CD4-positive, alpha-beta T cell treated with Interleukin-15 for 4 hours (primary cell): ENCODE measurements at places on chromosomes 16 and 17.

- no peak for DNase-seq
These were observed 103.2 kb upstream of the SMURF2 start for GRCh38 chr17:64765191-64765889.

DNA sequence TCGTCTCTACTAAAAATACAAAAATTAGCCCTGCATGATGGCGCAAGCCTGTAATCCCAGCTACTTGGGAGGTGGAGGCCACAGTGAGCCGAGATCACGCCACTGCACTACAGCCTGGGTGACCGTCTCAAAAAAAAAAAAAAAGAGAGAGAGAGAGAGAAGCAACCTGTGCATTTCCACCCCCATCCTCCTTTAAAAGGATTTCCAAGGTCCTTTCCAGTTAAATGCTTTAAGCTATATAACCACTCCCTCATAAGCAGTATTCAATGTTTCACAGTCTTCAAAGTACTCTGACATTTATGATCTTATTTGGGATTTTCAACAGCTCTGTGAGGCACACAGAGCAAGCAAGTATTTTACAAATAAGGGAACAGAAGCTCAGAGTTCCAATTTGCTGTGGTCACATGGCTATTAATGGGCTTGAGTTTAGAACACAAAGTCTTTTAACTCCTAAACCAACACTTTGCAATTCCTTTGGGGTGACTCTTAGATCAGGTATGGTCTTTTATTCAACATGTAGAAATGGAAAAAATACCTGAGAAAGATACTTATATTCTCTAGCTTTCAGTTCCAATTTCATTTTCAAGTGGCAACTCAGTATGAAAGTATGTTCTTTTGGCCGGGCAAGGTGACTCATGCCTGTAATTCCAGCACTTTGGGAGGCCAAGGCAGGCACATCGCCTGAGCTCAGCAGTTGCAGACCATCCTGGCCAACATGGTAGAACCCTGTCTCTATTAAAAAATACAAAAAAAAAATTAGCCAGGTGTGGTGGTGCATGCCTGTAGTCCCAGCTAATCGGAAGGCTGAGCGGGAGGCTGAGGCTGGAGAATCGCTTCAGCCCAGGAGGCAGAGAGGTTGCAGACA, 31.3 kb downstream of the SPOP start:
- DNase-seq, result peak; percentile 10

- no peak for DNase-seq
These were observed 656 bp upstream of the GEMIN4 start for GRCh38 chr17:752620-753219.

DNA sequence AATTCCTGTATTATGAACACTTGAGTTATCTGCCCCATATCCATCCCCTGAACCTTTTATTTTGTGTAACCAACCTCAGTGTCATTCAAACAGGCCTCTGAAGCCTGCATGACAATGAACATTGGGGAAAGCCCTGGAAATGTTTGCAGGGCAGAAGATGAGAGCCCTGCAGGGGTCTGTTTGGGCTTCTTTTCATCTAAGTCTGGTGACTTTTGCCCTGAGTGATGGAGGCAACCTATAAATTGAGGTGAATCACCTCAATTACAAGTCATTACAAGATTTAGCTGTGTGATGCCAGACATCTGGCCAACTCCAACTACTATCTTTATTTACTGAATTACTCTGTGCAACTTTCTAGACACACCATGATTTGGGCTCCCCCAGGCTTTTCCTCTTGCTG, 189.2 kb downstream of the MAF start:
- DNase-seq, result no peak

DNA sequence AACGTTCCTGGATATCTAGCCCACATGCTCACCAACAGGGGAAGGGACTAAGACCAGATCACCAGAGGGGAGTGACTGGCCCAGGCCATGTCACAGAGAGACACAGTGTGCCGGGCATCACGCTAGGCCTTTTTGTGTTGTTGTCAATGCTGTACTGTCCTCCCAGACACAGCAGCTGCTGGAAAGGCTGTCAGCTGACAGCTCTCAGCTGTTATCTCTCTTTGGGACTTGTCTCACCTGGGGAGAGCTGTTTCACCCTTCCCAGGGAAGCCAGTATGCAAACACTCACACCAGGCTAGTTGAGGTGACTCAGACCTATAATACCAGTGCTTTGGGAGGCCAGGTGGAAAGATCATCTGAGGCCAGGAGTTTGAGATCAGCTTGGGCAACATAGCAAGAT, 19.4 kb downstream of the UNC45B start:
- no peak for DNase-seq

DNA sequence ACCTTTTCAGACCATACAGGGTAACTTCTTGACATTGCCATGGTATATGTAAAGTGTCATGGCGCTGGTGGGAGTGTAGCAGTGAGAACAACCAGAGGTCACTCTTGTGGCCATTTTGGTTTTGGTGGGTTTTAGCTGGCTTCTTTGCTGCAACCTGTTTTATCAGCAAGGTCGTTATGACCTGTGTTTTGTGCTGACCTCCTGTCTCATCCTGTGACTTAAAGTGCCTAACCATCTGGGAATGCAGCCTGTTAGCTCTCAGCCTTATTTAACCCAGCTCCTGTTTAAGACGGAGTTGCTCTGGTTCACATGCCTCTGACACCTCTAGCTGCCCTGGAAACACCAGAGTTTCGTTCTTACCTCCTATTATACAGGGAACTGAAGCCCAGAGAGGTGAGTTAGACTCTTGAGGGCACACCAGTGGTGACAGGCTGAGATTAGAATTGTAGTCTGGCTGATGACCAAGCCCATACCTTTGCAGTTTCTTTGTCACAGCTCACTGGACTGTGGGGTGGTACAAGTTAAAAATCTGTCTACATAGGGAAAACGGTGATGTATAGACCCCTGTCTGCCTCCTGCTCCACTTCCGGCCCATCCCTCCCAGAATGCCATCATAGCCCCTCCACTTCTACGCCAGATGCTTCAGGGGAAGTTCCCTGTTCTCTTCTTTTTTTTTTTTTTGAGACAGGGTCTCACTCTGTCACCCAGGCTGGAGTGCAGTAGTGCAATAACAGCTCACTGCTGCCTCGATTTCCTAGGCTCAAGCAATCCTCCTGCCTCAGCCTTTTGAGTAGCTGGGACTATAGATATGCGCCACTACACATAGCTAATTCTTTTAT, 21.0 kb downstream of the KSR1 start:
- DNase-seq, result no peak

DNA sequence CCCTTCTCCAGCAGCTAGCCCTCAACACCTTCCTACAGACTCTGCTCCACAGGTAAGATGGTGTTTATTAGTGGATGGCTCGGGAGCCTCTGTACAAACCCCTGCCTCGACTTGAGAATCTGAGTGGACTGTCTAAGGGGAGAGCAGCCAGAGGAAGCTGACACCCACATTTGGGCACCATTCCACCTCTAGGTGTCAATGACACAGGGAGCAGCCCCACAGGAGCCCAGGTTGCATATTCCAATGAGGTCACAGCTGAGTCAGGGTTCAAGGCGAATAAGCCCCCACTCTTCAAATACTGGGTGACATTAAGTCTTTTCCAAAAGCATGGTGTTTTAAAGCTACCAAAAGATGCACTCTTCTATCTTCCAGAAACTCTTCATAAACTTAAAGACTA, 31.9 kb downstream of the RANBP10 start:
- no peak for DNase-seq

- peak; percentile 12 for DNase-seq
These were observed 1.4 kb downstream of the GOT2 start for GRCh38 chr16:58732545-58733247.

- no peak for DNase-seq
These were observed 1503.7 kb downstream of the CDH11 start for GRCh38 chr16:63617990-63618763.

- no peak for DNase-seq
These were observed 9.4 kb upstream of the SLC7A5 start for GRCh38 chr16:87878704-87879103.

GRCh38 chr17:63476854-63477479, at the start of gene ACE:
ACE (plus strand) TSS chr17:63477061; CDS start chr17:63477095, 34 bp downstream.
- peak; percentile 48 for DNase-seq

DNA sequence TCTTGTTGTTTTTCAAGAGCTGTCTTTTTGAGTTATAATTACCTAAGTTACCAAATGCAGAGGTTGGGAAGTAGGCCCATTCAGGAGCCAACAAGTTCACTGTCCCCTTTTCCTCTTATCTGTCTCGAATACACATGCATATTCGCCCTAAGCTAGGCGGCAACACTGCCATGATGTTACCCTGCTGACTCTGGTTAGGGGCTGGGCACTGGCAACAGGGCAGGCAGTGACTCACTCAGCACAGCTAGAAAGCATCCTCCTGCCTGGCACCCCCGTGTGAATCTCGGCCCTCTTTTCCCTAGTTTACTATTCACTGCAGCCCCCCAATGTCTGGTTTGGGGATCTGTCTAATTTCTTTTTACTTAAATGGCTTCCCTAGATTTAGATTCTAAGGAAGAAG, 13.8 kb downstream of the DBF4B start:
- no peak for DNase-seq

DNA sequence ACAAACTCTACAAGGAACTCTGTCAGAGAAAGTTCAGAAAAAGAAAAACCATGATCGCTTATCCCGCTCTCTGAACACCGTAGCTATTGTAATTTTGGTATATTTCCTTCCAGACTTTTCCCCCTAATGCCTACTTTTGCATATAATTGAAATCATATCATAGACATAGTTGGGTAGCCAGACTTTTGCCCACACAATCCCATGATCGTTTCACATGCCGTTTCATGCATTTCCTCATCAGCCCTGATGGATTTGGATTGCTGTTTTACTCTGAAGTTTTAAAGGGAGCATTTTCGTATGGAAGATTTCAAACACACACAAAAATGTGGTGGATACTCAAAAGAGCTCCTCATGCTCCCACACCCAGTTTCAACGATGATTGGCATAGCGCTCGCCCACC, 31.3 kb downstream of the COX4I1 start:
- no peak for DNase-seq

DNA sequence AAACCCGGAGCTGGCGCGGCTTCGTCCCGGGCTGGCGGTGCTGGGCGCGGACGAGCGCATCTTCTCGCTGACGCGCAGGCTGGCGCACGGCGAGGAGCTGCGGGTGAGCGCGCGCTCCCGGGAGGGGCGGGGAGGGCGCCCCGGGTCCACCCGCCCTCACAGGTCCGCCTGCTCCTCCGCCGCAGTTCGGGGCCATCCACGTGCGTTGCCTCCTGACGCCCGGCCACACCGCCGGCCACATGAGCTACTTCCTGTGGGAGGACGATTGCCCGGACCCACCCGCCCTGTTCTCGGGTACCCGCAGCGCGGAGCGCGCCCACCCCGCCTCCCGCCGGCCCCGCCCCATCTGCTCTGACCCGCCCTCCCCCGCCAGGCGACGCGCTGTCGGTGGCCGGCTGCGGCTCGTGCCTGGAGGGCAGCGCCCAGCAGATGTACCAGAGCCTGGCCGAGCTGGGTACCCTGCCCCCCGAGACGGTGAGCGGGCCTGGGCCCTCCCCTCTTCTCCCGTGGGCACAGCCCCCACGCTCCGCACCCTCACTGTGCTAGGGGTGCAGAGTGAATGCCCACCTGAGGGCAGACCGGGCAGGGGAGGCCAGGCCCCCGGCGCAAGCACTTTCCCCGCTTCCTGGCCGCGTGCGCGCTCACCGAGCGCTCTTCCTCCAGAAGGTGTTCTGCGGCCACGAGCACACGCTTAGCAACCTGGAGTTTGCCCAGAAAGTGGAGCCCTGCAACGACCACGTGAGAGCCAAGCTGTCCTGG, 1.4 kb downstream of the HAGHL start:
- DNase-seq, result peak; percentile 50

- no peak for DNase-seq
These were observed 4.5 kb downstream of the PCGF2 start for GRCh38 chr17:38743556-38744171.

DNA sequence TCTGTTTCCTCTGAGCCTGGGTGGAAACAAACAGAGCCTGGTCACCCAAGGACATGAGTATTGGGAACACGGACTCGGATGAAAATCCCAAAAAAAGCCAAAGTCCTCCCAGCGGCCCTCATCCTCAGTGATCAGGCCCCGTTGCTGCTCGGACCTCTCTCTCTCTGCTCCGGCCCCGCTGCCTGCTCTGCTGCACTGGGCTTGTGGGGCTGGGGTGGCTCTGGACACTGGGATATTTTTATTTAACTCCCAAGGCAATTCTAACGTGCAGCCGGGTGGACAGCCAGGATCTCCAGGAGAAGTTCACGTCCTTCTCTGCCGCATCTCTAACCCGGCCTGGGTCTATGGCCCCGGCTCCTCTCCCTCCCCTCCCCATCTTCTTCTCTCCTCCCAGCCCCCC, 280.9 kb upstream of the TNRC6C start:
- no peak for DNase-seq

GRCh38 chr16:68257906-68258800, 6.2 kb upstream of the SLC7A6 start:
- no peak for DNase-seq

- DNase-seq, result no peak
These were observed 18.6 kb downstream of the RAD51D start for GRCh38 chr17:35101036-35101435.

DNA sequence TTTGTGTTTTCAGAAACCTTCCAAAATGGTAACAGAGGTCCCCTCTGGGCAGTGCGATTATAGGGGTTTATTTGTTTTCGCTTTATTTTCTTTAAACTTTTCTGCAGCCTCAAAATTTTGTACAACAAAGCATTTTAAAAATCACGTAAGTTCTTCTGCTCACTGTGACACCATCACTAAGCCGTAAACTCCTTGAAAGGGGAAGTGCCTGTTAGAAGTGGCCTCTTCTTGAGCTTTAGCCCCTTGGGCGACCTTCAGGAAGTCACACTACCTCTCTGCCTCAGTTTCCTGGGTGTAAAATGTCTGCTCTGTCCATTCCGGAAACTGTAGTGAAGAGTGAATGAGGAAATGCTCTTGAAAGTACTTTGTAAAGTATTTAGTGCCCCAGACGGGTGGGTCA, 26.6 kb downstream of the ARHGAP27 start:
- DNase-seq, result no peak

- DNase-seq, result no peak
These were observed 154.2 kb downstream of the VPS53 start for GRCh38 chr17:560432-560873.

GRCh38 chr16:64947651-64948050, 174.2 kb downstream of the CDH11 start:
- DNase-seq, result no peak

DNA sequence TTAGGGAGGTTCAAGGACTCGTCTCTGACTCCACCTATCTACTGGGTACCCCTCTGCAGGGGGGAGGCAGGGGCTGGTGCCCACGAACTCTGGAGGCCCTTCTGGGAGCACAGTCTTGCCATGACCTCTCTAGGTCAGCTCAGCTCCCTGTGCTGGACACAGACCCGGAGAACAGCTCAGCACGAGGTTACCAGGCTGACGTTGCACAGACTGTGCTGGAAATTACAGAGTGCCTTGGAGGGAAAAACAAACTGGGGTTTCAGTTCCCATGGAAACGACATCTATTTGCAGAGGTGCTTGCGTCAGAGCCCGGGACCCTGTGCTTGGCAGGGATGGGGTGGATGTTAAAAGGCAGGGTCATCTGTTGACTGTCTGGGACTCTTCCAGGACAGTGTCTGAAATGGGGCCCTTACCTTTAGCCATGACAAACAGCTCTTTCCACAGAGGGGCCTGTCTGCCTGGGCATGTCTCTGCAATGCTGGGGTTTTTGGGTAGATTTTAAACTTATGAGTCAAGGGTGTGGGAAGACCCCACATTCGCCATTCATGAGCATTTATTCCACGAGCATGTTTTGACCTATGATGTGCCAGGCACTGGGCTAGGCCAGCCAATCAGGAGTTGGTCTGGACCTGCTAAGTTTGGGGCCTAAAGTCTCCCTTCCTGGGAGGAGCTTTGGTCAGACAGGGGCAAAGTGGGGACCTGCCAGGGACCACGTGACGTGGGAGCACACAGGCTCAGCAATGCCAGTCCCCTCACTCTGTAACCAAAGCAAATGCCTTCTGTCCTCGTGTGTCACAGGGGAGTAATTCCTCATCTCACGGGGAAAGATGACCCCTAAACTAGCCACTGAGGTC, 22.5 kb downstream of the CCR7 start:
- no peak for DNase-seq
